ENCODE measurements at places on chromosomes 5 and 9.

- DNase-seq: no peak
These were observed 97.3 kb downstream of the SIL1 start for GRCh38 chr5:139100825-139101224.

DNA sequence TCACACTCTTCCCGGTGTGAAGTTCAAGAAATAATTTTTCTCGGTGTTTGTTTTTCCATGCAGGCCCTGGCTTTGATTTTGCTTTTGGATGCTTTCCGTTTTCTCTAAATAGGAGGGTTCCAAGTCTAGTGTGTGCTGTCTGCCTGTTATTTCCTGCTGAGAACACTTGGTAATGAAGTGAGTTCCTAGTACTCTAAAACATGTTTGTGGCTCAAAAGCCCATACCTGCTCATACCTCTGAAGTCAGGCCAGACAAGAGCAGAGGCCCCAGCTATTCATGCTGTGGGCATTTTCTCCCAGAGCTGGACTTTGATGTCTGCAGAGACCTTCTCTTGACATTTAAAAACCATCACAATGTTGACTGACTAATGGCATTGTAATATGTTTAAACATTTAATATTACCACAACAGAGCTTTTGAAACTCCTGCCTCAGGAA, 211.2 kb downstream of the GOLPH3 start:
- no peak for DNase-seq

DNA sequence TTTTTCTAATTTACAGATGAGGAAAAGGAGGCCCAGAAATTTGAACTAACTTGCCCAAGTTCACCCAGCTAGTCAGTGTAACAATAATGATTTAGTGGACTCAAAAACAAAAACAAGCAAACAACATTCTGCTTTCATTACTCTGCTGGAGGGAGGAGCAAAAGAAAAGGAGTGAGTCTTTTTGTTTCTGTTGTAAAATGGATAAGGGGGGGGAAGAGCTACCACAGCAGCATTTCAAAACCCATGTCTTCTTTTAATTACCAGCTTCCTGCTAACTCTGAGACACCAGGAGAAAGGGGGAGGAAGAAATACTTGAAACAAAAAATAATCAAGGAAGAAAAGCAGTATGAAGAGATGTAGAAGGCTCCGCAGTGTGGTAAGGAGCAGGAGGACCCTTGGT, 39.2 kb upstream of the EQTN start:
- no peak for DNase-seq

DNA sequence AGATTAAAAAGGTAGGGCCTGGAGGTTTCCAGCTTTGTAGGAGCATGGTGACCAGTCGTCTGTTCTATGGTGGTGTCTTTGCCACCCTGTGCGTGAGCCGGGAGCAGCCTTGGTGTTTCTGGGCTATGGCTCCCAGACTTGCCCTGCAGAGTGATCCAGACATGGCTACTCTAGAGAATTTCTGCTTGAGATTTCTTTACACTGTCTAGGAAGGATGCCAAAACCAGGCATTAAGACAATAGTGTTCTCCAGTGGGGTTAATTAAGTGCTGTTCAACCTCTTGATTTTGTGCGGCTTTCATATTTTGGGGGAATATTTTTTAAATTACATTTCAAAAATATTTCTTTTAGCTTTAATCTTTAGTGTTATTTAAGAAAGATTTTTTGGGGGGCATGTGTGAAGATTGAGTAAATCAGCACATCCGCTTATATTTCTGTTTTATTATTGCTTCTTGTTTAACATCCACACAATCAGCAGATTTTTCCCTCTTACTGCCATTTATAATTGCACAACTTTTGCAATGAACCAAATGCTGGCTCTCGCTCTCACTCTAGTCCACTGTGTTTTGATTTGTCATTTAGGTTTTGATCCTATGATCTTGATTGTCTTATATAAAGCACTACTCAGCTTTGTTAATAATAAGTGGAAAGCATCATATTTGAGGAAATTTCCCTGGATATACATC, 110.5 kb downstream of the RASGRF2 start:
- no peak for DNase-seq

DNA sequence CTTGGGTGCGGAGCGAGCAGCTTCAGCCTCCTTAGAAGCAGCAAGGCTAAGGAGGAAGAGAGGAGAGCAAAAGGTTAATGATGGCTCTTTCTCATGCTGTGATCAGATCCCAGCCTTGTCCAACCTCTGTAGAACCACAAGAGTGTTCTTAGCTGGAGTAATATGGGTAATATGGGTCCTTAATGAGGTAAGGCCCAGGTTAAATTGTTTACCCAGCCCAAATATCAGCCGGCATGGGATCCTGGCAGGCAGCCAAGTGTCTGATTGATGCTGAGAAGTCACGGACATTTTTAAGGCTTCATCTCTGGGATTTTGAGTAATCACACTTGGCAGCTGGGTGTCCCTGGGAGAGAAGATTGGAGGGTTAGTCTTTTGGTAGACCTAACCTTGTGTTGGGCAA, 32.3 kb downstream of the GLRA1 start:
- DNase-seq: no peak

GRCh38 chr5:146291421-146292074, 47.1 kb upstream of the POU4F3 start:
- DNase-seq: no peak

DNA sequence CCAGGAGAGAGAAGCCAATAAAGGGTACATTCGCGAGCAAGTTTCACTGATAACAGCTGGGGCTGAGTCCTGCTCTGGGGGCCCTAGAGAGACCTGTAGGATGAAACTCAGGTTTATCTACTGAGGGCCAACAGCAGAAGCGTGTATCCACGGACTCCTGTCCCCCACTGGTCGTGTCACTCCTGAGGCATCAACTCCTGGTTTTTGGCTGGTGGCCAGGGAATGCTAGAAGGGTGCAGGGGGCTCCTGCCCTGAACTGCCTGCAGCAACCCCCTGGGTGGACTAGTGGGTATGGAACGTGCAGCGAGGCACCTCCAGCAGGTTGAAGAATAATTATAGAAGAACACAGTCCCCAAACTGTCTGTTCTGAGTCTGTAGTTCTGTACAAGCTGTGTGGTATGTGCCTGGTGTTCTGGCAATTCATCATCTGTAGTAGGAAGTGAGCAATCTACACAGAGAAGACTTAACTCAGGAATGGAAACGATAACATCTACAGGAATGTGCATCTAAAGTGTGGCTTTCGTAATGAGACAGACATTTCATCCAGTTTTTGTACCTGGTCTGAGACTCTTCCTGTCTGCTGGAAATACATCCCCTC, 64.5 kb upstream of the GNA14 start:
- no peak for DNase-seq

- peak; percentile 59 for DNase-seq
These were observed 71.2 kb downstream of the ARRDC3 start for GRCh38 chr5:91311697-91312501.

DNA sequence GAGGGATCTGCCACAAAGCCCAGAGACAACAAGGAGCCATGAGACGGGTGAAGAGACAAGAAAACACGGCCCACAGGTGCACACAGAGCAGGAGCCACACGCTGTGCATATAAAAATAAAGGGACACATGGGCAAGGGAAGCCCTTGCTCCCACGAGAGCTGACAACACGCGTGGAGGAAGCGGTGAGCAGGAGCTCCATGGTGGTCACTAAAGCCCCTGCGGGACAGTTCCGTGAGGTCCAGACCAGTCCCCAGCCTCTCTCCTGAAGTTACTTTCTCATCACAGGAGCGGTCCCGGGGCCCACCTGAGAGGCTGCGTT, 90.7 kb downstream of the CAMSAP1 start:
- DNase-seq: no peak

GRCh38 chr5:144510845-144511579, 340.3 kb downstream of the KCTD16 start:
- no peak for DNase-seq

DNA sequence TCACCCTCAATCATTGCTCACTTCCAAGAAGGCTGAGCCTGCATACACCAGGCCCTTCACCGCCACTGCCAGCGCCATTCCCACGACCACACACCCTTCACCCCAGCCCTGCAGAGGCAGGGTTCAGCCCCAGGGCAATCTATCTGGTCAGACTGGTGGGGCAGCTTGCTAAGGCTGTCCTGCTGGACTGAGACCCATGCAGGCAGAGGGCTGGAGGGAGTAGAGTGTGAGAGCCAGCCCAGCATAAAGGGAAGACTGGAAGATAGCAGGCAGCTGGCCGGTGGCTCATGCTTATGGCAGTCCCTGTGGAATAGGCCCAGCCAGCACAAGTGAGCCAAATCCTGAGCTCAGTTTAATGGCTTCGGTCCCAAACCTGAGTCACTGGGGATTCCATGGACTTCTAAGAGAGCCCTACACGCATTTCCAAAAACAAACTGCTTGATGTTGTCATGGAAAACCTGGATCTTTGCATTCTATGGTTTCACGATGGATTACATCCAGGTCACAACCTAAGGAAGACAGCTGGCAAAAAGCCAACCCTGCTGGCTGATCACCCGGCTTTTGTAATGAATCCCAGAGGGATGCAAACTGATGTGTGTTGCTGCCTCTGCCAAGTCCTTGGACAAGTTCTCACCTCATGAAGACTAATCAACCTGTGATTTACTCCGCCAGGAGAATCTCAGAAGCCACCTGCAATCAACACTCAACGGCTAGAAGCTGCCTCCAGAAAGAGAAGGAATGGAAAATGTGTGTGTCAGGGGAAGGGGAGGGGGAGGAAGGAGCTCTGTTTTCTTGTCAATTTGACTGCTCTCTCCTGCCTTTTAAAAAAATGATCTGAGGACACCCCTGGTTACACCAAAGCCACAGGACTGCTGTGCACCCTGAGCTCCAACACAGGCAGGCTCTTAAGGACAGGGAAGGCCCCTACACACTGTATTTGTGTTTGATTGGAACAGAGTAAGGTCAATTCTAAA, 143.6 kb downstream of the LHFPL2 start:
- DNase-seq: no peak

GRCh38 chr5:55731848-55732247, 6.0 kb upstream of the DDX4 start:
- DNase-seq: no peak

GRCh38 chr9:89662718-89663613, 58.2 kb downstream of the GADD45G start:
- no peak for DNase-seq

DNA sequence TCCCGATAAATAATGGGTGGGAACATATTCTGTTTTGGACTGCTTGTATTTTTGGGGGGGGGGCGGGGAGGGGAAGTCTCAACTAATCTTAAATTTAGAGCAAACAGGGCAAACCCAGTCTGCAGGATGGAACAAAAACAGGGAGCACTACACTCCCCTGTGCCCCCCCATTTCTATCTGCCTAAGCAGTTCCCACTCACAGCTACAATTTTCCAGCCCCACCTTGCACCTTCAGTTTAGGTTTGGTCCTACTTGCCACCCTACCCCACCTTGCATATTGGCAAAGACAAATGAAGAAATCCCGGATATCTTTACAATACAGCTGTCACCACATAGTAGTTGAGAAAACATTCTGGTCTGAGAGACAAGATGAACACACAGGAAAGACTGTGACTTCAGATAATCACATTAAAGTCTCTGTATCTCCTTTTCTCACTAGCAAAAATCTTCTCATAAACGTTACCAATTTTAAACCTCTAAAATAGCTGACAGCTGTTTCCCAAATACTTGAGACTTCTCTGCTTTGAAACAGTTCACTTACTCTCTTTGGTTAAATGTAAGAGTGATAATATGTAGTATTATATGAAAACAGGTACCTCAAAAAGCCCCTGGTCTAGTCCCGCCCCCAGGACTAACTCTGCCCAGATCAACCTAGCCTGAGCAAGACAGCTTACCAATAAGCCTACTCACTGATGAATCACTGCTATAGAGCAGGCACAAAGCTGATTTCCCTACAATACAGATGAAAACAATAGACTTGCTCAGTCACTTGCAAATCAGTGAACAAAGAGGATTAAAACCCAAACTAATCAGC, 5.2 kb upstream of the RAPGEF6 start:
- no peak for DNase-seq

DNA sequence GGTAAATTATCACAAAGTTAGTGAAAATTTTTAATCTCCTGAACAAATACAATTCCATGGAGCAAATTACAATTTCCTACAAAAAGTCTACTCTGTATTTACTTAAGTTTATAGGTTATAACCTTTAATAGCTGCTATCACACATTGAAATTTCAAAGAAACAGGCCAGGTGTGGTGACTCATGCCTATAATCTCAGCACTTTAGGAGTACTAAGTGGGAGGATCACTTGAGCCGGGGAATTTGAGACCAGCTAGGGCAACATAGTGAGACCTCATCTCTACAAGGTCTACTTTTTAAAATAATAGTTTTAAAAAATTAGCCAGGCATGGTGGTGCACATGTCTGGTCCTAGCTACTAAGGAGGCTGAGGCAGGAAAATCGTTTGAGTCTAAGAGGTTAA, 50.3 kb downstream of the HINT1 start:
- DNase-seq: no peak

DNA sequence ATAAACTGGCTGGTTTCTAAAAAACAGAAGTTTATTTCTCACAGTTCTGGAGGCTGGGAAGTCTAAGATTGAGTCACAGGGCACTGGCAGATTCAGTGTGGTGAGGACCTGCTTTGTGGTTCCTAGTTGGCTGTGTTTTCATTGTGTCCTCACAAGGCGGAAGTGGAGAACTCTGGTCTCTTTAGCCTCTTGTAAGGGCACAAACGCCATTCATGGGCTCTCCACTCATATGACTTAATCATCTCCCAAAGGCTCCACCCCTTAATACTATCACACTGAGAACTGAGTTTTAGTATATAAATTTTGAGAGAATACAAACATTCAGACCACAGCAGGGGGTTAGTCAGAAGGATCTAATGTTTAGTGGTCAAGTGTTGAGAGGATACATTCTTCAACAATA, 208.2 kb downstream of the SEC61B start:
- DNase-seq: no peak

- DNase-seq: no peak
These were observed 11.7 kb downstream of the NIPAL4 start for GRCh38 chr5:157471709-157472108.

GRCh38 chr9:8958358-8958757, 1158.8 kb upstream of the DMAC1 start:
- DNase-seq: no peak

DNA sequence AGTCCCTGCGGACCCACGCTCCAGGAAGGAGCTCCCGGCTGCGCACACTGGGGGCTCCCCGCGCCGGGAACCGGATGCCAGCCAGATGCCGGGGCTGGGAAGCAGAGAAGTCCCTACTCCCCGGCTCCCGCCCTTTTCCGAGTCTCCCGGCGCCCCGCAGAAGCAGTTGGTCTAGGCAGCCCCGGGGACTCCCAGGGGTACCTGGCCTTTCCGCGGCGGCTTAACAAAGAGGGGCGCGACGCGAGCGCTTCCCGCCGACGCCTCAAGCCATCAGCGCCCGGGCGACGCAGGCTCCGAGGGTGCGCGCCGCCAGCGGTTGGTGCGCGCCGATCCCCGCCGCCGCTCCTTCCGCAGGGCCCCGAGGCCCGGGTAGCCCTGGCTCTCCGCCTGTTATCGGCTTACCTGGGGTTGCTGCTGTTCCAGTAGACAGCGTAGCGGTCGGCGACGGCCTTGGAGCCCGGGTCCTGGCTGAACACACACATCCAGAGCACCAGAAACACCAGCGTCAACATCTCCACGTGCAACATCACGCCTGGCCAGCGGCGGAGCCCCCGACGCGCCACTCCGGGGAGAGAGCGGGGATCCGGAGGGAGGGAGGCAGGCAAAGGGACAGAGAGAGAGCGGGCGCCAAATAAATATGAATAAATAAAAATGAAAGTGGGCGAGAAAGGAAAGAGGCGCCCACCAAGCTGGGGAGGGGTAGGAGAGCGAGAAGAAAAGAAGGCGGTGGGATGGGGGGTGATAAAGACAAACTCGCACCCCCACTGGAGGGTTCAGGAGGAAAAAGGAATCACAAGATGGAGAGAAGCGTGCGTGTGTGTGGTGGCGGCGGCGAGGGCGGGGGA, 428 bp downstream of the EFNA5 start:
- no peak for DNase-seq

Data from activated T-helper 2 cell treated with anti-CD3 and anti-CD28 coated beads, Interferon-gamma antibody, Interleukin-2, Interleukin-4, amounts not matched to agents 10 μg/mL and 5 μg/mL and 100 μg/mL, durations not matched to agents 14 hours and 24 hours and 36 hours (primary cell).